ENCODE measurements at places on chromosomes 1 and 21.

DNA sequence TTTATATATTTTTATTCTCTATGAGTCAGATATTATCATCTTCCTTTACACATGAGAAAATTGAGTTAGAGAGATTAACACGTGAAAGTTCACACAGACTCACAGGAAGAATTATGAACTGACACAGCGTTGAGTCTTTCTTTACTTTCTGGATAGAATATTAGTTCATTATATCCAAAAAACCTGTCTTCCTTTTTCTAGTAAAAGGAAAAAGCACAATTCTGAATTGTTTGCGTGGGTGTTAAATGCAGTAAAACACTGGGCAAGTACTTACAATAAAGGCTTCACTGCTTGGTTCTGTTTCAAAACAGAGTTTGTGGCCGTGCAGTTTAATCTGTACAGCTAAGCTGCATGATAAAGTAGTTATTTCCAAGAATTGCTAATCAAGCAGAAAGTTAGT lies 10.8 kb downstream of the MAGI3 start:
- no peak for DNase-seq

- no peak for DNase-seq
These were observed 12.9 kb downstream of the STX12 start for GRCh38 chr1:27785781-27786455.

DNA sequence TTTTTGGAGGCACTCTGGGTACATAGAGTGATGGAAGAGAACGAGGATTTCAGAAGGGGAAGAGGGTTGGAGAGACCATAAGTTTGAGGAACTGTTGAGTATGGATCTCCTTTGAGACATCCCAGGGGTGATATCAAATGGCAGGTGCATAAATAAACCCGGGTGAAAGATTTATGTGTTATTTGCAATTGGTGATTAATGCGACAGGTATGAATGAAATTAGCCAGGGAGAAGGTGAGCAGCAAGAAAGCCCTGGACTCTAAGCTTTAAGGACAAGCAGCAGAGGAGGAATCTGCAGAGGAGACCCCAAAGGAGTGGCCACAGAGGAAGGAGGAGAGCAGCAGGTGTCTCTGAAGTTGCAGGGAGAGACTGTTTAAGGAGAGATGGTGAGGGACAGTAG lies 8.8 kb upstream of the REN start:
- no peak for DNase-seq

GRCh38 chr1:162159515-162159914 lies 90.0 kb downstream of the NOS1AP start:
- DNase-seq, result no peak

DNA sequence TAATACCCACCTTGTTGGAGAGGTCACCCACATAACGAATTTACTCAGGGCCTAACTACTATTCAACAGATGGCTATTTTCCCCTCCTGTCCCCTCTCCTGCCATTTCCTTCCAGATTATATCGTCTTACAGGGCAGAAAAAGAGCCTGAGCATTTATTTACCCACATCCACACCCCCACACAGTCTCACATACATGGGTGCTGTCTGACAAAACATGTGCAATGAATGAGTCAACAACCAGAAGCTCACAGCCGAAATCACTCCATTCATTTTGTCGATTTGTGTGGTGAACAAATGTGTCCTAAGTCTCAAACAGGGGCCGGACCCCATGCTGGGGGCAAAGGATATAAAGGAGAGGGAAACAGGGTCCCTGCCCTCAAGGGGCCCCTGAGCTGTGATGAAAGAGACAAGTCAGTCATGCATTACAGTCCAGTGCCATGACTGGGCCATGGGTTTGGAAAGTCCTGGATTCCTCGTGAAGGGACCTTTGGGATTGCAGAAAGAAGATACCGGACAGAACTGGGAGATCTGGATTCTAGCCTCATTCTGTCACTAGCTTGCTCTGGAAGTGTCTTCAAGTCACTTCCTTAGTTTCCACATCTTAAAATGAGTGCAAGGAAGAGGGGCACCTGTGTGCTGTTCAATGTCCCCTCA lies 16.4 kb upstream of the ZNF683 start:
- DNase-seq, result no peak

GRCh38 chr1:9822897-9823692 lies 670 bp downstream of the CLSTN1 start:
- DNase-seq, result no peak

GRCh38 chr21:32538147-32538792 lies 47.1 kb downstream of the TCP10L start:
- no peak for DNase-seq

- DNase-seq, result peak; percentile 47
These were observed at the start of gene FAM131C for GRCh38 chr1:16073490-16074119. Gene FAM131C, minus strand, starts transcription at chr1:16073651. Its CDS starts 209 bp downstream, at chr1:16073442.

DNA sequence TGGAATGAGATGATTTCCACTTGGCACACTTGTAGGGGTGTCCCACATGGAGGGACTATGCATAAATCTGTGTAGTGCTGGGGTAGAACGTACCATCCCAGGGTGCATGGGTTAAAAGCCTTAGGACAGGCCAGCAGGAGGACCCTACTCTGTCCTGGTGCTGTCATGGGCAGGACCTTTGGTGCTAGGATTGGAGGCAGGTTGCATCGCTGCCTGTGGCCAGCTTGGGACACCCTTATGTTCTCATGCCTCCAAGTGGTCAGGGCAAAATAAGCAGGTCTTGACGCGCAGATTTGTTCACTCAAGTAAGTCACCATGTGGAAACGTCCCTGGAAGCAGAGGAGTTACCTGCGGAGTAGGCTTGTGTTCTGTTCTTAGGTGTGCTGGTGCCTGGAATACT lies 49.5 kb upstream of the RAB3GAP2 start:
- DNase-seq, result no peak

DNA sequence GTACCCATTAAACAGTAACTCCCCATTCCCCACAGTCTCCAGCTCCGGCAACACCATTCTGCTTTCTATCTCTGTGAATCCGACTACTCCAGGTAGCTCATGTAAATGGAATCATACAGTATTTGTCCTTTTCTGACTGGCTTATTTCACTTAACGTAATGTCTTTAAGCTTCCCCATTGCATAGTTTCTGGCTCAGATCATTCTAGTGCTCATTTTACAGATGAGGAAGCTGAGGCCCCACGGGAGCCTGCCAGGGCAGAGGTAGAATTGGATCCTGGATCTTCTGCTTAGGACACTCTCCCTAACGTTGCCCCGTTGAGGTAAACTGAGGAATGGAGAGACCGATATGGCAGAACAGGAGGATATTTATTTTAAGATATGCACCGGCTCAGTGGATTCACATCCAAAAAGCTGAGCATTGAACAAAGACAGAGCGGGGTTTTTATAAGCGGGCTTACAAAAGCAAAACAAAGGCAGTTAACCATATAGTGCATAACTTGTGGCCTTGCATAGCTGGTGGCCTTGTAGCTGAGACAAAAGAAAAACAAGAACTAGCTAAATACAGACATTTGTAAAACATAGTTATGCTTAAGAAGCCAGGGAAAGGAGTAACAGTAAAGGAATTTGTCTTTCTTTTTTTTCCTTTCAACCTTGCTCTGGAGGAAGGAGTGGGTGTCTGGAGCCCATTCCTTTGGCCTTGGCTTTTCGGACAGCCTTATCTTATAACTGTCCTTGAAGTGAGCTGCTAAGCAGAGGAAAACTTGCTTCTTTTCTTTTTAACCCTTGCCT lies 15.3 kb upstream of the KLHDC8A start:
- DNase-seq, result no peak

DNA sequence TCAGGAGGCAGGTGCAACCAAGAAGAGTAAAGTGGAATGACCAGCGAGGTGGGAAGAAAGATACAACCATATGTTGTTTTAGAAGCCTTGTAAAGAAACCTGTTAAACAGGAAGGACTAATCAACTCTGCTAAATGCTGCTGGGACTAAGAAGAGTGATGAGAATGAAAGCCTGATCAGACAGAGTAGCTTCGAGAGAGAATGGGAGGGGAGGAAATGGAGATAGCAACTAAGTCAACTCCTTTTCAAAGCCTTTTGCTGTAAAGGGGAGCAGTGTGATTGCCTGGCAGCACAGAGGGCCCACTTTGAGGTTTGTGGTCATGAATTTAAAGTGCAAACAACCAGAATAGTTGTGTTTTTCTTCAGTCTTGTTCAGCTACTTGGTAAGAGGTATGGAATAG lies 31.4 kb downstream of the SLC30A7 start:
- DNase-seq, result peak; percentile 19

- DNase-seq, result no peak
These were observed 3.6 kb downstream of the ERG start for GRCh38 chr21:38494703-38495102.

DNA sequence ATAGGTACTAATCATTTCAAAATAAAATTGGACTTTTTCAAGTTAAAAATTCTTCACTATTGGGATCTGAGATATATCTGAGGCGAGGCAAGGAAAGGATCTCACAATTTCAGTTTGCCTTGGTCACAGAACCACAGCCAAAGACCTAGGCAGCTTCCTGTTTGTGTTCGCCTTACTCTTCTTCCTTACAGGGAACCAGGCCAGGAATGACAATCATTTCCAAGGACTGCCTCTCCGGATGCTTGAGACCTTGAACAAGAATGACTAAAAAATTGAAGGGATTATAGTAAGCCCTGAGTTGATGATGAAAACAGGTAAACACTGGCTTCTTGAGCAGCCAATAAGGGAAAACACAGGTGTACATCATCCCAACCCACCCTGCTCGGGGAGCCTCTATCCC lies 35.2 kb upstream of the SERBP1 start:
- DNase-seq, result no peak

GRCh38 chr1:184509105-184509504 lies 122.3 kb downstream of the C1orf21 start:
- DNase-seq, result no peak

GRCh38 chr1:207941665-207942064 lies 30.7 kb upstream of the CD34 start:
- DNase-seq, result no peak

DNA sequence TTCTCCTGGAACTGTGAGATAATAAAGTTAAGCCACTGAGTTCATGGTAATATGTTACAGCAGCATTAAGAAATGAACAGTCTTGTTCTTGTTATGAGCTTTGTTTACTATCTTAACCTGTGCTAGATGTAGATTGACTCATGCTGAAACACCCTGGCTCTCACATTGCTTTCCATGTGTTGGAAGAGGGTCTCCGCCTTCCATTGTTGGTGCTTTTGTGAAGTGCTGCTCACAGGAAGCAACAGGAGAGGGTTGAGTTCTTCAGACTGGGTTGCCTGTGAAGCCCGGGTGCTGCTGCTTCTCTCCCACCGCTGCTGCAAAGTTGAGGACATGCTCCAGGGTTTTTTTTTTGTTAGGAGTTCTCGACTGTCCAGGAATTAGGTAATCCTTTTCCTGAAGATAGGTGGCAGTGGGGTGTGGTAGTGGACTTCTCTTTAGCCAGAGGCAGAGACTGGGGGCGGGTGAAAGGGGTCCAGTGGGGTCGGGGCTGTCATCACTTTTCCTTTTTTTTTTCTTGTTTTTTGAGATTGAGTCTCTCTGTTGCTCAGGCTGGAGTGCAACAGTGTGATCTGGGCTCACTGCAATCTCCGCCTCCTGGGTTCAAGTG lies 28.7 kb upstream of the HMGN1 start:
- no peak for DNase-seq

GRCh38 chr1:41343790-41344699 lies 17.2 kb upstream of the FOXO6 start:
- no peak for DNase-seq

DNA sequence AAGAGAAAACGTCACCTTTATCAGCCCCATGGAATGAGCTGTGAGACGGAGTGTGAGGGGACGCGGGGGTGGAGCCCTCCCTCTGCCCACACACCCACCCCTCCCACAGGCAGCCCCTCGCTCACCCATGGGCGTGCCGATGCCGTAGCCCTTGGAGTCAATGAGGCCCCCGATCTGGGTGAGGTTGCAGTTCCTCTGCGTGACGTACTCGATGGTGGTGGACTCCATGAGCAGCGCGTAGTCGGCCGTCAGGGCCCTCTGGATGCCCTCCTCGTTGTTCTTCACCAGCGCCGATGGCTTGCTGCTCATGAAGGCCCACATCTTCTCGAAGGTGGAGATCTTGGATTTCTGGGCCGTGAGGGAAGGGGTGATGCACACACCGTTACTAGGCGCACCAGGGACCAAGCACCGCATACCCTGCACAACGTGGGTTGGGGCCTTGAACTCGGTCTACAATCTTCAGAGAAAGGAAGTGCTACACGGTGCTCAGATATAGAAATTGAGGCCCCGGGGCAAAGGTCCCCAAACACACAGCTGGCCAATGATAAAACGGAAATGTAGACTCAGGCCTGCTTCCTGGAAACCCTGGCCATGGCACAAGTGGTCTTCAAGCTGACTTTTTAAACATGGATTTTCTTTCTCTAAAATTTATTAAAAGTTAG lies 228.2 kb downstream of the GRIK3 start:
- no peak for DNase-seq

DNA sequence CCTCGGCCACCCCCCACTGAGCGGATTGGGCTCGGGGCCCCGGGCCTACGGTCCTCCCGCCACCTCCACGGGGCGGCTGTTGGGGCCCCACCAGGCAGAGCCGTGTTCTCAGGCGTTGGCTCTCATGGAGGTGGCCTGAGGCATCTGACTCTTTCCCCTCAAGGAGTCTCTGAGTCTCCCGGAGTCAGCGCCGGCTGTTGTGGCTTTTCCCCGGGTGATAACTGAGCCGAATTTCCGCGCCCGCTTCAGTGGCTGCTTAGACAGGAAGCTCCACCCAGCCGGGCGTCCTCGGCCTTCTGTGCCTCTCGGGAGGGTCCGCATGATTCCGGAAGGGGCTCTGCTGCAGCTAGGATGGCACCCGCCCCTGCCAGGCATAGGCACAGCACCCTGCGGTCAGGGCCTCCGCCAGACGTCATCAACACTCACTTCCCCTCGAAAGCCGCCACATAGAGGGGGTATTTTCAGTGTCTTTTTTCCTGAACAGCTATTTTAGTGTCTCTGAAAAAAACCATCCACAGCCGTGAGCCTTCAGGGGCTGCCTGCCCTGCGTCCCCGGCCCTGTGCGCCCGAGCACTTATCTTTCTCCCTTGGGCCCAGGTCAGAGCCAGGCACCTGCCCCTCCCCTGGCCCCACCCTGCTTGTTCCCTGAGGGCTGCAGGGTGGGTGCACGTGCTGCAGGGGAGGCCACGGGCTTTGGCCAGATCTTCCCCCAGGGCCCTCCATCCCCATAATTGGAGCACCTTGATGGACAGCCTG lies 72.9 kb downstream of the SKI start:
- peak; percentile 98 for DNase-seq

GRCh38 chr1:93845538-93846205 lies 33.3 kb downstream of the DNTTIP2 start:
- DNase-seq, result peak; percentile 52

- peak; percentile 85 for DNase-seq
These were observed 7.3 kb downstream of the F11R start for GRCh38 chr1:161013488-161014230.

All from T-helper 1 cell (primary cell).